Activated naive CD4-positive, alpha-beta T cell treated with Interleukin-2 at 50 U/mL for 16 hours (primary cell): ENCODE measurements at places on chromosomes 7 and 10.
A peak's percentile ranks its signal among the peaks of the same experiment; 100 is the strongest.

GRCh38 chr7:50710441-50711154, 72.1 kb downstream of the GRB10 start:
- no peak for DNase-seq

DNA sequence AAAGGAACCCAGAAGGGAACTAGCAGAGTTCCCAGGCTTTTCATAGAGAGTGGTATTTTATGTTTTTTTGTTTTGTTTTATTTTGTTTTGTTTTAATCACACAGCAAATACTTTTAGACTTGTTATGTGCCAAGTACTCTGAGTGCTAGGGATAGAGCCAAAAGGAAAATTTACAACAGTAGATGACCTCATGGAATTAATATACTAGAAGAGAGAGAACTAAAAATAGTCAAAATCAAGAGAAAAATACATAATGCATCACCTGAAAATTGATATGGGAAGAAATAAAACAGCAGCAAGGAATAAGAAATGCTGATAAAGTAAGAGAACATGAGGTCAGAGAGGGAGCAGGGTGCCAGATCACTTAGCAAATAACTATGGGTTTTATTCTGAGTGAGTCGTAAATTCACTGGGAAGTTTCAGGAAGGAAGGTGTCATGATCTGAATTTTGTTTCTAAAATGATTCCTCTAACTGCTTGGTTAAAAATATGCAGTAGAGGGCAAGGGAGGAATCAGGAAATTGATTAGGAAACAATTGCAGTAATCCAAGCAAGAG, 351.0 kb downstream of the ANKRD7 start:
- no peak for DNase-seq

DNA sequence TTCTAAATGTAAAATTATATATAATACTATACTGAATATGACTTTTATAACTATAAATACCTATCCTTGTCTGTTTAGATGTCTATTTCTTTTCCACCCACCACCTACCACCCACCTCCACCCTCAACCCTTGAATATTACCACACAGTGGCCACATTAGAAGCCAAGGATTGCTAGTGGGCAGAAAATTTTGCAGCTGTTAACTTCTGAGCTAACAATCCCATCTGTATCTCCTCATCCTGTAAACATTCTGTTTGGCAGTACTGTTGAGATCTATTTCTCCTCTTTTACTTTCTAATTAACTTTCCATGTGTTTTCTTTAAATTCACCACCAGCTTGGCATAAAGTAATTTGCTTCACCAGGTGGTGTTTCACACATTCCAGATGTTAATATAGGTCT, 281.1 kb upstream of the BMPER start:
- DNase-seq, result no peak

DNA sequence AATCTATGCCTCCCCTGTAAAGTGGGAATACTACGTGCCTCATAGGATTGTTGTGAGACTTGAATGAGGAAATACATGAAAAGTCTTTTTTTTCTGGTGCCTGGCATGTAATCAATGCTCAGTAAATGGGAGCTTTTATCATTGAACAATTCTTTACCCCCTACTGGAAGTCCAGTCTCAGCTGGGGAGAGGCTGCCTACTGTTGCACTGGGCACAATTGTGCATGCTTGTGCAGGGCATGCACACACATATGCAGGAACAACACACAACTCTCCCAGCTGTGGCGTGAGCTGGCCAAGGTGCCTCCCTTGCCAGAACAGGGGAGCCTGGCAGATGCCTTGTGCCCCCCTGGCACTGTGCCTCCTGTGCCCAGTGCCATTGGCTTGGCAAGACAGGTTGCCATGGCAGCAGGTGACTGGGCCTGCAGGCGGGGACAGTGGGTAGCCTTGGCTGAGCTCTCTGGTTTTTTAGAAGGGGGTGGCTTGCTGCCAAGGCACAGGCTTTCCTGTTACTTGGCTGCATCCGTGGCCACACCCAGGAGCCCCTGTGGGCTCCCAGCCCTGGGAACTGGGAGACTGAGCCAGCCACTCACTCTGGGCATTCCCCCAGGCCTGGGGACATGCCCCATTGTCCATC, 16.1 kb upstream of the PALD1 start:
- no peak for DNase-seq

DNA sequence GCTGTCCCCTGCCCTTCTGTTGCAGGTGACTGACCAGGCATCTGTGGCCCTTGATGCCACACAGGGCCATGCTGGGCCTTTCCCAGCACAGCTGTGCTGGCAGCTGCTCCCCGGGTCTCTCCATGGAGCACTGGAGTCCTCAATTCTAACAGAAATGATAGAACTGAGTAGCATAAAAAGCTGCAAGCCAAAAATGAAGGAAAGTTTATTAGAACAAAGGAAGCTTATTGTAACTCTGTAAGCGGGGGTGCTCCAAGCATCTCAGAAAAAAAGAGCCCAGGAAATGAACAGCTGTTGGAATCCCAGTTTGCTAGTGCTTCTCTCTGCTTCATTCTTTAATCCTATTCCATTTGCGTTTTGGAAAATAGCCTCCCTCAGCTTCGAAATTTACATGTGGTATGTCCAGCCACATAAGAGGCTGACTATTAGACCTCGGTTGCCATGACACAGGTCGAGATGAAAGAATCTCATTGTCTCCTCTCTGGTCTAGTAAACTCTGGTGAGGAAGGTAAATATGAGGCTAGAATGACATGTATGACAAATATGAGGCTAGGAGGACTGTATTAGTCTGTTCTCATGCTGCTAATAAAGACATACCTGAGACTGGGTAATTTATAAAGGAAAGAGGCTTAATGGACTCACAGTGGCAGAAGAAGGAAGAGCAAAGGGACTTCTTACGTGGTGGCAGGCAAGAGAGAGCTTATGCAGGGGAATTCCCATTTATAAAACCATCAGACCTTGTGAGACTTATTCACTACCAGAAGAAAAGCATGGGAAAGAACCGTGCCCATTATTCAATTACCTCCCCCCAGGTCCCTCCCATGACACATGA, 23.7 kb downstream of the EPDR1 start:
- no peak for DNase-seq

- DNase-seq, result no peak
Observed at GRCh38 chr10:86319676-86320075, 46.9 kb downstream of the GRID1 start.

DNA sequence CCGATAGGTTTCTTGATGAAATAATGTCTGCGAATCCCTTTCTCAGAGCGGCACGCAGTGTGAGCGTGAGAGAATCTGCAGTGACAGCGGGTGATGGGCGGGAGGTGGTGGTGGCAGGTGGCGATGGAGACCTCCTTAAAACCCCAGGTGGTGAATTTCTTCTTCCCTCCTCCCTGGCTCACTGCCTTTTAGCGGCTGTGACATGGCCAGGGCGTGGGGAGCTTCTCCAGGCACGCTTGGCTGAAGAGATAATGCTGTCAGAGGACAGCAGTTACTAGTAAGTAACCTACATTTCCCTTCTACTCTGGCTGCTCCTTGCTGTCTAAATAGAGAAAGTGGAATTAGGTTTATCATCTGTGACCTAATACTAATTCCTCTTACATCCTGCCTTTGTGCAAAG, 141.4 kb upstream of the INSYN2A start:
- DNase-seq, result no peak

GRCh38 chr7:11341285-11341944, 367.7 kb downstream of the PHF14 start:
- no peak for DNase-seq

DNA sequence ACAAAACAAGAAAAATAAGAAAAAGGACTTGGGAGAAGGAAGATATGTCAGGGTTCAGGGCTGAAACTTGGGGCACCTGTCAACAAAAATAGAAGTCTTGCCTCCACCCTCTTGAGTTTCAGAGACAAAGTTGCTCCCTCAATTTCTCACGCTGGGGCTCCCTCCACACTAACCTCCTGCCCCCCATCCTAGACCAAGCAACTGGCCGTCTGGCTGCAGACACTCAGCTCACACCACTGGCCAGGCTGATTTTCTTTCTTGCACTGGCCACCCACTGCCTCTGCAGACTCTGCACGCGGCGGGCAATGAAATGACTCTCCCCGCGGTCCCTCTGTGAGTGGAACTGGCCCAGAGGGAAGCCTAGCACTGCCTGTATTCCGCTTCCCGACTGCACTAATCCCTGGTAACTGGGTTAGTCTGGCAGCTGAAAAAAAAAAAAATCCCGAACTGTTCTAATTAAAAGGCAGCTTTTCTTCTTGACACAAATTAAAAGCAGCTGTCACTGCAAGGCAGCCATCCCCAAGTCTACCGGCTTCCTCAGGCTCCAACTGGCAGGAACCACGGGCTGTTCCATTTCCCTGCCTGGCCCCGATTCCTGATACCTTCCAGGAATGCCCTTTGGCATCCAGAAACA, 83.5 kb downstream of the SPDYE5 start:
- no peak for DNase-seq

DNA sequence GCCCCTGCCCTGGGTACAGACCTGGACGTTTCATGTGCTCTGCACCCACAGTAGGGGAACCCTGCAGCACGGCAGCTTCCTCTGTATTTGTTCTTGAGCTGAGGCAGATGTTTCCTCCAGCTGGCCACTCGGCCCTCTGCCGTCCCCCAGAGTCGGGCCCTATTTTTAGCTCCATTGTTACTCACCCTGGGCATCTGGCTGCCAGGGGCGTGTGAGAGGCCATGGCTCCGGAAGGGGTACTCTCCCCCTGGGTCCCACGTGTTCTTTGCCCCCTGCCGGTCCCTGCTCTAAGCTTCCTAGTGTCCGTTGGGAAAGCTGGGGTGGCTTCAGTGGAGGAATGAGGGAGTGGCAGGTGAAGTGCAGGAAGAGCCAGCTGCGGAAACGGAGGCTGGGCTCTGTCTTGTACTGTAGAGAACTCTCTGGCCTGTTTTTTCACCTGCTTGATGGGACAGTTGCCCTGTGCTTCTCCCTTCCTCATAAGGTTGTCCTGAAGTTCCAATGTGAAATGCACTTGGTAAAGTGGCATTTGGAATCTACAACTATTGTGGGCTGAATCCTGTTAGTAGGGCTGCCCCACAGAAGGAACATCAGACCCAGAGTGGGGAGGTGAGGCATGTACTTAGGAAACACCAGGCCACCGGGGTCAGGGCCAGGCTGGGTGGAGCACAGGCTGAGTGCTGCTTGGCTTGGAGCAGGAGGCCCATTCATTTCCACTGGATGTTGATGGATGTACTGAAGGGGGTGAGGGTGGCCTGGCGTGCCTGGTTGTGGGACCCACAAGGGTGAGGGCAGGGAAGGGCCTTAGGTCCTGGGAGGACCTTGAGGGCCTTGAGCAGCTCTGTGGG, 30.6 kb downstream of the PALD1 start:
- DNase-seq, result no peak

- no peak for DNase-seq
Observed at GRCh38 chr10:86390337-86391120, 23.9 kb upstream of the GRID1 start.

DNA sequence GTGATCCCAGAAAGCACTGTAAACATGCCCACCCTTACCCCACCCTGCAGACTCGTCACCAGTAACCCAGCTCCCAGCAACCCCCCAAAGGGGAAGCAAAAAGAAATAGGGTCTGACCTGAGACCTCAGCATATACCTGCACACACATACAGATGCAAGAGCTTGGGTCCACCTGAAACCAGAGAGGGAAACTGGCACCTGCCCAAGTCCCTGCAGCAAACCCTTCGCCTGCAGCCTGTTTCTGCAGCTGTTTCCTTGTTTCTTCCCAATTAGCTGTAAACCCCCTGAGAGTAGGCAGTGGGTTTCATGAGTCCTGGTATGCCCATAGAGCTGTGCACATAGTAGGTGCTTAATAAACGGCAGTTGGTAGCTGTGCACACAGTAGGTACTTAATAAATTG, 140.5 kb downstream of the FGFR2 start:
- no peak for DNase-seq

DNA sequence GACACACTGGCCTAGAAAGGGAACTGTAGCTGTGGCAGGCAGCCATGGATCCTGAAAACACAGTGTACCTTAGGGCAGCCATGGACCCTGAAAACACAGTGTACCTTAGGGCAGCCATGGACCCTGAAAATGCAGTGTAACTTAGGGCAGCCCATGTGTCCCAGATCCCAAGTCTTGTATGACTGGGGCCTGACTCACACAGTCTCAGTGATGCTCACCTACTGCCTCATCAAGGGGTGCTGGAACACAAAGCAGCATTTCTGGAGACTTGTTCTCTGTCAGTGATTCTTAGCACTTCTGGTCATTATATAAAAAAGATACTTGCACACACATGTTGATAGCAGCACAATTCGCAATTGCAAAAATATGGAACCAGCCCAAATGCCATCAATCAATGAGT, 70.2 kb upstream of the LAMB4 start:
- DNase-seq, result no peak

DNA sequence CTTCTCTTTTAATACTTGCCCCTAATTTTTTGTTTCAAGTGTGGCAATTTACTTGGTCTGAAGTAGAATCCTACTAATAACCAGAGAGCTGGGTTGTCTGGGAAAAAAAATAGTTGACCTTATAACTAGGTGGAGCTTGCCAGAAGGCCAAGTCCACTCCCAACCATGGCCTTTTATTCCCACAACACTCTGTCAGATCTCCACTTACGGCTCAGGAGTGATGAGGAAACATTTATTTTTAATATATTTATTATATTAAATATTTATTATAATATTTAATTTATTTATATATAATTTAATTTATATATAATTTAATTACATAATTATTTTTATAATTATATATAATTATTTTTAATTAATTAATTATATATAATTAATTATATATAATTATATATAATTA, 58.8 kb downstream of the TSPAN12 start:
- no peak for DNase-seq

DNA sequence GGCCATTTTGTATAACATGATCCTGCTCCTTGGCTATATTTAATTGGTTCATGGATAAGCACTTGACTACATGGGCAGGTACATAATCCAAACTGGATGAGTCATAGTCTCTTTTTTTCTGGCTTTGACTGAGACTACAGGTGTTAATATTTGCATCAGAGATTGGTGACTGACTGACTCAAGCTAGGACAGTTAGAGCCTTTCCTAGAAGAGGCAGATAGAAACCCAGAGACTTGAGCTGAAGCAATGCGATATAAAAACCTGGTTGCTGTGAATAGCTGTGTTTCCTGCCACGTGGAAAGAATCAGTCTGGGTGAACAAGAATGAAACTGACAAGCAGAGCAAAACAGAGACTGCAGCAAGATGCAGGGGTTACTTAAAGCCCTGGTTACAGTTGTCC, 81.0 kb downstream of the SAMD9 start:
- peak; percentile 24 for DNase-seq

- DNase-seq, result no peak
Observed at GRCh38 chr7:34311591-34311990, 346.4 kb upstream of the NPSR1 start.

DNA sequence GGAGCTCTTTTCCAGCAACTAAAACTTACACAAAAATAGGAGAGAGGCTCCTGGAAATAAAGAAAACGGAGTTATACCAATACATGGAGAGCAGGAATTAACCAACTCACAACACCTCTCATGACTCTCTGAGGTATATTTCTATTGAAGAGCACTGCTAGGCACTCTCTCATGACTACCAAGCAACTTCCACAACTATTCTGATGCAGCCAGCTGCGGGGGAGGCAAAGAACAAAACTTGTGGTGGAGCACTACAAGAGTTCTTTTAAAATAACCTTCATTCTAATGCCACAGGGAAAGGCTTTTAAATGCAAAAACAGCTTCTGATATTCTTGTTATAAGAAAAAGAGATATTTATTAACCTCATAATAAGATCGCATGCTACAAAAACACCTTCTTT, 140.7 kb downstream of the SLC25A13 start:
- no peak for DNase-seq

GRCh38 chr7:35556515-35557471, 138.1 kb downstream of the HERPUD2 start:
- no peak for DNase-seq
